ENCODE measurements at places on chromosomes 6 and 20.
A peak's percentile ranks its signal among the peaks of the same experiment; 100 is the strongest.

GRCh38 chr20:24491041-24491756 lies 21.8 kb downstream of the SYNDIG1 start:
- DNase-seq, result no peak

DNA sequence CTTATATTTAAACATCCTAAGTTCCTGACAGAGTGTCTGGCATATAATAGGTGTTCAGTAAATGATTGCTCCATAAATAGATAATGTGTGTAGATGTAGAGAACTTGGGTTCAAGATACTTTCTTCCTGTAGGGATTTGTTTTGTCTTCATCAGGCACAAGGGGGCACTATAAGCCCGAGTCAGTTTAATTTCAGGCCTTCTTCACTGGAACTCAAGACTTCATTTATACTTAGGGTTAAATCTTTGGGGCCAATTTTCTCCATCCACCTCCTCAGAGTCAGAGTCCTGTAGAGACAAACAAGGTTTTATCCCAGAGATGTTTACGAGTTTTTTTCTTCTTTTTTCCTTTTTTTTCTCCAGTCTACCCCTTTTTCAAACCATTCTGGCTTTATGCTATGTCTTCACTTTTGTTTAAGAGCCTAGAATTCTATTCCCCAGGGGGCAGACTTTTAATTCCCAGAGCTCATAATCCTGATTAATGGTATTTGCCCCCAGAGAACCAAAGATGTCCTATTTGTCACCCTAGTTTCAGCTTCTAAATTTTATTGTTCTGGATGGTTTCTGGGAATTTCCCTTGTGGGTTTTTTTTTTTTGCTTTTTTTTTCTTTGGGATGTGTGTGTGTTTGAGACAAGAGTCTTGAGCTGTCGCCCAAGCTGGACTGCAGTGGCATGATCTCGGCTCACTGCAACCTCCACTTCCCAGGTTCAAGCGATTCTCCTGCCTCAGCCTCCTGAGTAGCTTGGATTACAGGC lies 88.4 kb downstream of the HFE start:
- DNase-seq, result peak; percentile 91

DNA sequence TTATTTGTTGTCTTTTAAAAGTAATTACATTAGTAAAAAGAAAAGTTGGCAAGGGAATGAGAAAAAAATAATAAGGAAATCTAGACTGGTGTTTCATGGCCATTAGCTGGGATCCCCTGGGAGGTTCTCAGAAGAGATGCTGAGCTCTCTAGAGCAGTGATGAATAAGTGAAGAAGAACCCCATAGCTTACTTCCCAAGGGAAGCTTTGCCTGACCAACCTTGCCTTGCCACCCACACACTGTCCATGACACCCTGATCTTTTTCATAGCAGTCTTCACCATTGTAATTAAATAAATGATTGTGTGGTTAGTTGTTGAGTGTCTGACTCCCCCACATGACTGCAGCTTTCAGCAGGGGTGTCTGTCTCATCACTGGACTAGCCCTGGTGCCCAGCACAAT lies 5.9 kb downstream of the C6orf163 start:
- no peak for DNase-seq

- DNase-seq, result no peak
Measured at GRCh38 chr6:105272786-105273185, 93.0 kb upstream of the POPDC3 start.

GRCh38 chr6:159193923-159194322 lies 24.7 kb downstream of the FNDC1 start:
- DNase-seq, result no peak

DNA sequence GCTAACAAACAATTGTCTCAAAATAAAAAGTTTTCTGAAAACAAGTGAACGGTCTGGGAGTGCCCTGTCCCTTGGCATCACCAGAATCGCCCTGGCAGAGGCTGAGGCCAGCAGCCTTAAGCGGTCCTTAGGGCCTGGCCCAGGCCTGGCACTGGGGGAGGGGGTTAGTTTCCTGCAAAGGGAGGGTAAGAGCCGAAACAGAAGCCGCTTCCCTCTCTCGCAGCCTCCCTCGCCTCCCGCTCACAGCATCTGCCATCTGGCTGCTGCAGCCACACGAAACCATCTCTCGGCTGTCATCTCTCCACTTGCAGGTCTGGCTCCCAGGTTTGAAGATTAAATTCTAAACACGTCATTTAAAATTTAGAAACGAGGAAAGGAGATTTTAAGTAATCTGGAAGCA lies 31.5 kb downstream of the PMEPA1 start:
- no peak for DNase-seq

GRCh38 chr20:11032611-11033010 lies 358.8 kb upstream of the JAG1 start:
- no peak for DNase-seq

GRCh38 chr6:121479486-121480098 lies 44.1 kb downstream of the GJA1 start:
- DNase-seq, result no peak

DNA sequence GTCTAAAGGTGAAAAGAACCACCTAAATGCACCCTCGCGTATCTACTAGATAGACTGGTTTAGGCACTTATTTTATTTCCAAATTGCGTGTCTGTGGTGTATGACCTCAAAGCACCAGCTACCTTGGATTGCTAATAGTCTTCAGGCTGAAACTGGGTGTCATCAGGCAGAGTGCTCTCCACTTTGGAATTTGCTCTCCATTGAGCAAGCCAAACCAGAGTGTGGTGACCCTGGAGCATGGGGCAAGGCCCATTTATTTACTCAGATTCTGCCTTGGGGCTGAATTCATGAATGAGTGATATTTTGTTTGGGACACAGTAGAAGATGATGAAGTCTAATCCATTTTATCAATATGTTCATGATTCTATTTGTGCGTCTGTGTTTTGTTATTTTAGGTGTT lies 812.8 kb upstream of the SLC35B3 start:
- no peak for DNase-seq

- no peak for DNase-seq
Measured at GRCh38 chr6:143396497-143397226, 53.8 kb downstream of the ADAT2 start.

- no peak for DNase-seq
Measured at GRCh38 chr20:53769041-53769440, 175.4 kb upstream of the ZNF217 start.

DNA sequence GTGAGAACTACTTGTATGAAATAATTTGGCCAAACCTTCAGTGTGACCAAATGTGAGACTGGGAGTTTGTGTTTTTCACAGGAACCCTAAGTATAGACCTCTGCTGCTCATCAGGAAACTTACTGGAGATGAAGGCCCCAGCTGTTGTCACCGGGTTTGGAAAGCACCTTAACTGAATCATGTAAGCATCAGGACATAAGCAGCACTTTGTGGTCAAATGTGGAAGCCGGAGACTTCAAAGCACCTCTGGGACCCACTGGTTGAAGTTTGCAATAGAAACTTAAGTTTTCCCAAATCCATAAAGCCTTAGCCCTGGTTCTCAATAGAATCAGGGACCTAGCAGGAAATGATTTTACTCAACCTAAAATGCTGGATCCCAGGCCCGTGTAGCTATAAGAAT lies 14.3 kb downstream of the TTPAL start:
- no peak for DNase-seq

- no peak for DNase-seq
Measured at GRCh38 chr6:140208286-140208685, 833.8 kb upstream of the CITED2 start.

GRCh38 chr20:38215194-38216182 lies 45.0 kb downstream of the KIAA1755 start:
- no peak for DNase-seq

- DNase-seq, result peak; percentile 78
Measured at GRCh38 chr20:45836841-45837240, 3.2 kb downstream of the SNX21 start.

- no peak for DNase-seq
Measured at GRCh38 chr20:10322073-10323012, 103.7 kb downstream of the SNAP25 start.

- no peak for DNase-seq
Measured at GRCh38 chr6:69581581-69581980, 215.2 kb downstream of the LMBRD1 start.

GRCh38 chr20:1427457-1428054 lies 34.7 kb upstream of the FKBP1A start:
- DNase-seq, result peak; percentile 21

DNA sequence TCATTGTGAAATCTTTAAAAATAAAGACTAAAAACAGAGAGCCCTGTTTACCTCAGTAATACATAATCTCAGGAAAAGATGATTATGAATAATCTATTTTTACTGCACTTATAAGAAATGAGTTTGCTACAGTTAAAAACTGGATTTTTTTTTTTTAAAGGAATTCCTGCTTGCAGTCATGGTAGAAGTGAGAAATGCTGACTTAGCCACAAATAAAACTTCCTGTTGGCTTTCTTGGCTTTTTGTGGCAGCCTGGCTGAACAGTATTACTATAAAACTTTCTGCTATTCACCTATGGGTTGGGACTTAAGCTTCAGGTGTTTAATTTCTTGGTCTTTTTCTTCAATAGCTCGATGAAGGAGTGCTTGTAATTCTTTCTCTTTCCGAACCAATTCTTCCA lies 12.0 kb upstream of the MAP7 start:
- no peak for DNase-seq

DNA sequence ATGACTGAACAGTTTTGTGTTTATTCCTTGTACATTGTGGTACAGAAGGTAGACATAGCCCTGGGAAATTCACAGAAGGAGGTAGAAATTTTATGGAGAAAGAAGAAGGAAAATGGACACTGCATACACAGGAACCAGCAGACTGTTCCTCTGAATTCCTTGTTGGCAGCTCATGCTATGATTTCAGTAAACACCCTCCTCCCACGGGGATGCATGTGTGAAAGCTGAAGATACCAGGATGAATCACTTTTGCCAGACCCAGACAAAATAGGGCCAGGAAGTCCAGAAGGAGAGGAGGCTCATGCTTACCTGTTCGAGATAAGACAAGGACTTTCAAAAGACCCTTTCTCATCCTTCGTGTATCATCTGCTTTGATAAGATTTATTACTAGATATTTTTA lies 110.3 kb upstream of the GGTLC1 start:
- DNase-seq, result no peak

DNA sequence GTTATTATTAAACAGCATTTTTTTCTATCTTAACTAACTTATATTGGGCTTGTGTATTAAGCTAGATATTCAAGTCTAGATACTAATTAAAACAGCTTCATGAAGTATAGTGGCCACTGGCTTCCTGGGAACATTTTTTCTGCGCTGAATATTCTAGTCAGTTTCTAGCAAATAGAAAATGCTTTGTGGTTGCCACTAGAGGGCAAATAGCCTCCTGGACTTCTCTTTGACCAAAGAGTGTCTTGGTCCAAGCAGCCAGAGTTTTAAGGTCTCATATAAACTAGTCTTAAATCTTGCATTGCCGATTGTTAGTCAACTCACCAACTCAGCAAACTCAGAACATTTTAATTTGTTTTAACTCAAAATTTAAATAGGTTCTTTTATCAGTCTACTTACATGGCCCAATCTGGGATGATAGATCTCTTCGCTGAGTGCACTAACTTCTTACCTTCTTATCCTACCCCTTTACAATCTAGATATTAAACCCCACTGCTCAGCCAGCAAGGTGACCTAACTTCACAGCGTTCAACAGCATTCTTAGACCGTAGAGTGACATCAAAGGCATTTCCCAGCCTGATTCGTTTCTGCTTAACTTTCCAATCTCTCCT lies 24.6 kb upstream of the ID4 start:
- peak; percentile 44 for DNase-seq

- DNase-seq, result no peak
Measured at GRCh38 chr20:47067776-47068175, 173.1 kb downstream of the EYA2 start.

- DNase-seq, result no peak
Measured at GRCh38 chr20:16661756-16662155, 68.1 kb upstream of the SNRPB2 start.

DNA sequence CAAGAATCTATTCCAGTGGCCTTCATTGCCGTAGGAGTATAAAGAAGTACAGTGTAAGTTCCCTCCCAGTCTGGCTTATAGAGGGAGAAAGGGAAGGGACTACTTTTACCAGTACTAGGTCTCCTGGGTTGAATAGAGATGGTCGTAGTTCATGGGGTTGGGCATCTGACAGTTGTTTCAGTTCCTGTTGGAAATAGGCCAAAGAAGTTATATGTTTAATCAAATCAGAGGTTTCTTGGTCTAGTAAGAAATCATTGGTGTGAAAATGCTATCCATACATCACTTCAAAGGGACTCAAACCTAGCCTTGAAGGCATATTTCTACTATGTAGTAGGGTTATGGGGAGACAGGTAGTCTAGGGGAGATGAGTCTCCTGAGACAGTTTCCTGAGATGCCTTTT lies 45.6 kb upstream of the MAN1A1 start:
- DNase-seq, result no peak

DNA sequence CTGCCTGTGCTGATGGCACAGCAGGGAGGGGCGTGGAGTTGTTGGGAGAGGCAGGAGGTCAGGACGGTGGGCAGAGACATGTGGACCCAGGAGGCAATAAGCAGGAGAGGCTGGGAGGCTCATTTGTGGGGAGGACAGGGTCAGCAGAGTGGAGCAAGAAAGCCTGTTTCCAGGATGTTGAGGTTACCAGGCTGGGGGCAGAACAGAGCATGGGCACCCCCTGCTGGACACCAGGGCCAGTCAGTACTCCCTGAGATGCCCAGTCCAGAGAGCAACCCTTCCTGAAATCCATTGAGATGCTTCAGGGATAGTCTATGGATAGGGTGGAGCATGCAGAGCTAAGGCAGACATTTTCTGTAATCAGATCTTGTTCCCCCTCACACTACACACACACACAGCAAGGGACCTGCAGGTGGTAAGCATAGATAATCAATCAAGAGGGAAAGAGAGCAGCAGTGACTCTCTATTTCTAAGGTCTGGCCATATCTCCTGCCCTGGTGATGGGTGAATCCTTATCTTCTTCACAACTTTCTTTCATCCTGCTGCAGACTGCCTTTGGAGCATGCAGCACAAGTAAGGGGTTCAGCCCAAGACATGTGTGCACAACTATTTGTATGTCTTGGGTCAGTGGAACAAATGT lies 41.7 kb downstream of the MOCS1 start:
- DNase-seq, result peak; percentile 54

DNA sequence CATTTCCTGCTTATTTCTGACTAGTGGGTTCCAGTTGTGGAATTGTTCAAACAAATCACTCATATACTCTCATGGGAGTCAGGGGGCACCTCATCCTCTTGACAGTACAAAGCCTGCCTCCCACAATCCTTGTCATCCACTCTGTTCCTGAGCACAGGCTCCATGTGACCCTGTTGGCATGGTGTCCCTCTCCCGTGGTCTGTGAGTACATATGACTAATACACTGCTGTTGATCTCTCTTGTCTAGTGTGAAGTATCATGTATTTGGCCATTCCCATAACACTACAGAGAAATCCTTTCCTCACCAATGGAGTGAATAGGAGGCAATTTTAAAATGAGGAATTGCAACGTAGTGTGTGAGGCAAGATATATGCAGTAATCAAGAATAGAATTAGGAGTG lies 185.3 kb downstream of the OGFRL1 start:
- no peak for DNase-seq

DNA sequence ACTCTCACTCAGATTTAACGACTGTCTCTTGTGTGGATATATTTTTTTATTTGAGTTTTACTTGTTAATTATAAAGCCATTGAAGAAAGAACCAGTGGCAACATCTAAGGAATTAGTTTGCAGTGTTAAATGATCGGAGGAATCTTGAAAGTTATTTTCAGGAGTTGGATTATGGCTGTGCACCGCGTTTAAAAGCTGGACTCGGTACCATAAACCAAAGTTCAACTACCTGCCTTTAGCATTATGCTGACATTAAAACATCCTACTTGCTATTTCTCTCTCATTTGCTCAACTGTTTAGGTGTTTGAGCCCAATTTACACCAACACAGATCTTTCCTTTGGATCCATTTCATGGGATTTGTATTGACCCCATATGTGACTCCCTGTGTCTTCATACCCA lies 289.4 kb upstream of the SASH1 start:
- DNase-seq, result no peak
